Right renal pelvis (tissue), 4 donors: ENCODE measurements at places on chromosomes 1 and 21. TPM values are rescaled to one million over a fixed set of nuclear protein-coding genes. Genes with fewer than 3 reads are reported as not detected.

DNA sequence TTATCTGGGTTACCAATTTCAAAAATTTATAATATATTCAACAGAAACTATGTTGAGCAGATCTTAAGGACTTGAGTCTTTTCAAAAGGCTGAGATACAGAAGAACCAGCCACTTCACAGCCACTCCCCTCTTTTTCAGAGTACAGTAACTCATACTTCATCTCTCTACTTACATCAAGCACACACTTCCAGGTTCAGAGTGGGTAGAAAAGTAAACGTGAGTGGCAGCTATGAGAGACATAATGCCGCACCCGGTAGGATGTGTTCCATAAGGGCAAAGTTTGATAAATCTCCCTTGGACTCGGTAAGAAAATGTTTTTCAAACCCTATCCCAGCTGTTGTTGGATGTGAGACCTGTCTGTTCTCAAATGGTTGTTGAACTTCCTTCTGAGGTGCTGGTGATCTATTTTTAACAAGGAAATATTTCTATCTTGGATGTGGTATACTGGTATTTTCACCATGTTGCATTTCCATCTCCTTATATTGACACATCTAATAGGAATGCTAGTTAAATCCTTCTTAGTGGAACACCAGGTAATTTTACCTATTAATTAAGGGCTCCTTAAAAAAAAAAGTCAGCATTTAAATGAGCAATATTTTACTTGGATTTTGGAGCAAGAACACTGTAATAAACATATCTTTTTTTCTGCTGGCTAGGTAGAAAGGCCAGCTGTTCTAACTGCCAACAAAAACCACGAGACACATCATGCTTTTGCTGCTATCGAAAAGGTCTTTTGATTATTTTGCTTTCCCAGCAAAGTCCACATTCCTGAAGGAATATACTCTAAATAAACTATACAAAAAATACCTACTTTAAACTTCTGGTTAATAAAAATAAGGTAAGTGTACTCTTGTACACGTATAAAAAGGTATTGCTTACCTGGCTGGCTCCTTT, 28.2 kb downstream of the CNN3 start:
- no peak for DNase-seq

DNA sequence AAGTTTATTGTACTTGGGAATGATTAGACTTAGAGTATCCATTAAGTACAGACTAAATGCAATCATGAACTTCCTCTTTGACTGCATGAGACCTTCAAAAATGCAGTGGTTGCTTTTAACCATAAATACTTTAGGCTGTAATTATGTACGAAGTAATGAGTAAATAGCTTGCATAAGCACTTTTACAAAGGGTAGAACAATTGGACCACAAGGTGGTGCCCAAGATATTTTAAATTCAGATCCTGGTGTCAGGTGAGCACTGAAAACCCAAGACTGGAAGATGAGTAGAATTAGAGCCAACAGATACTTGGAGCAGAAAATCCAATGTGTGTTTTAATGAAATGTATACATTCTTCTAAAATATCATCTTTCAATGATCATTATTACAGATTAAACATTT, 43.4 kb upstream of the RHOU start:
- DNase-seq = no peak

Gene AK5
- polyA plus RNA-seq = 4.4 TPM

DNA sequence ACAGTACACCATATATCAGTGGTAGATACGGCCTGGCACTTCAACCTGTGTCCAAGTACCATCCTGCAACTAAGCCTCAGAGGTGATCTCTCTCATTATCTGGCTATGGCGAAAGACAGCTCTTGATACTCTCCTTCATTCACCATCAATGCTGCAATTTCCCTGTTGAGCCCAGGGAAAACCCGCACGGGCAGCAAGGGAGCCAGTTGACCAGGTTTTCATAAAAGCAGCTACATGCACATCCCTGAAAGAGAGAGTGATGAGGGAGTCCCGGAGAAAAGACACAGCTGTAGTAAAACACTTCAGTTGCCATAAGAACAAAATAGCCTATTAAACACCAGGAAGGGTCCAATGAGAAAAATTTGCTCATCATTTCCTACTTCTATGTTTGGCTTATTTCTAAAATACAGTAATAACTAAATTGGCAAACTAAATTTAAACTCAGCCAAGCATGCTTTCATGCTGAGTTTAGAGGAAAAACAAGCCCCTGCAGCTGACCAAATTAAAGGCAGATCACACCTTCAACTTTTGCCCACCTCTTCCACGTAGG, 68.3 kb downstream of the CAPZB start:
- DNase-seq = no peak

GRCh38 chr1:224707843-224708725, 92.0 kb downstream of the CNIH3 start:
- no peak for DNase-seq

GRCh38 chr1:248843687-248844086, 5.7 kb downstream of the ZNF672 start:
- no peak for DNase-seq

Gene SLAMF1
- 0.18 TPM for polyA plus RNA-seq

Gene C1QC
- polyA plus RNA-seq = 10.5 TPM

Gene S100A11
- 362 TPM for polyA plus RNA-seq

Gene PLXNA2
- polyA plus RNA-seq = 12.6 TPM

Gene SPATA21
- polyA plus RNA-seq = not detected

GRCh38 chr1:92488832-92489231, 2.1 kb upstream of the GFI1 start:
- no peak for DNase-seq

Gene OR4F29
- not detected for polyA plus RNA-seq

- no peak for DNase-seq
Observed at GRCh38 chr1:227136210-227136820, 182.0 kb downstream of the CDC42BPA start.

Gene BRINP3
- polyA plus RNA-seq = 4.0 TPM

Gene CR1
- polyA plus RNA-seq = 18.1 TPM

- no peak for DNase-seq
Observed at GRCh38 chr1:193432979-193433587, 246.7 kb upstream of the B3GALT2 start.

Gene ADCY10
- polyA plus RNA-seq = 0.66 TPM

DNA sequence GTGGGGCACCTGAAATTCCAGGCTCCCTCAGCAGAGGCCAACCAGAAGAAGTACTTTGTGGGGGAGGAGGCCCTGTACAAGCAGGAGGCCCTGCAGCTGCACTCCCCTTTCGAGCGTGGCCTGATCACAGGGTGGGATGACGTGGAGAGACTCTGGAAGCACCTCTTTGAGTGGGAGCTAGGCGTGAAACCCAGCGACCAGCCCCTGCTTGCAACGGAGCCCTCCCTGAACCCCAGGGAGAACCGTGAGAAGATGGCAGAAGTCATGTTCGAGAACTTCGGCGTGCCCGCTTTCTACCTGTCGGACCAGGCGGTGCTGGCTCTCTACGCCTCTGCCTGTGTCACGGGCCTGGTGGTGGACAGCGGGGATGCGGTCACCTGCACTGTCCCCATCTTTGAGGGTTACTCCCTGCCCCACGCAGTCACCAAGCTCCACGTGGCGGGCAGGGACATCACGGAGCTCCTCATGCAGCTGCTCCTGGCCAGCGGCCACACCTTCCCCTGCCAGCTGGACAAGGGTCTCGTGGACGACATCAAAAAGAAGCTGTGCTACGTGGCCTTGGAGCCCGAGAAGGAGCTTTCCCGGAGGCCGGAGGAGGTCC, 634 bp downstream of the ACTRT2 start:
- DNase-seq = no peak

Gene S100A1
- 33.4 TPM for polyA plus RNA-seq

DNA sequence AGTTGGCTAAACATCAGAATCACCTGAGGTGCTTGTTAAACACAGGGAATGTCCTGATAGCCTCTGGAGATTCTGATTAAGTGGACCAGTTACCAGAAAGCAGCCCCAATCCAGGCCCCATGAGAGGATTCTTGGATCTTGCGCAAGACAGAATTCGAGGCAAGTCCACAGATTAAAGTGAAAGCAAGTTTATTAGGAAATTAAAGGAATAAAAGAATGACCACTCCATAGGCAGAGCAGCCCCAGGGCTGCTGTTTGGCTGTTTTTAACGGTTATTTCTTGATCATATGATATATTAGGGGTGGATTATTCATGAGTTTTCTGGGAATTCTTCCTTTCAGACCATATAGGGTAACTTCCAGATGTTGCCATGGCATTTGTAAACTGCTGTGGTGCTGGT, 176.2 kb downstream of the ROR1 start:
- no peak for DNase-seq

- DNase-seq = no peak
Observed at GRCh38 chr1:79283451-79283850, 276.9 kb upstream of the ADGRL4 start.

DNA sequence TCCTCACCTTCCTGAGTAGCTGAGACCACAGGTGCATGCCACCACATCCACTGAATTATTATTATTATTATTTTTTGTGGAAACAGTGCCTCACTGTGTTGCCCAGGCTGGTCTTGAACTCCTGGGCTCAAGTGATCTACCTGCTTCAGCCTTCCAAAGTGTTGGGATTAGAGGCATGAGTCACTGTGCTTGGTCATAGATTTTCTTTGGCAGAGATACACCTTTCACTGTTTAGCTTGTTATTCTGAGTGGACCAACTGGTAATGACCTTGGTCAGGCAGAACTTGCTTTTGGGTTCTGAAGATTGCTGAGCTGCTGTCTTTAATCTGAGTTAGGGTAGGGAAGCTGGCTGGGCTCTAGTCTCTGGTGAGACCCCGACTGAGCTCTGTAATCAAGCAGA, 66.8 kb downstream of the DNAH14 start:
- DNase-seq = no peak

Gene LRRC38
- not detected for polyA plus RNA-seq

- DNase-seq = no peak
Observed at GRCh38 chr1:41954533-41954944, 35.8 kb upstream of the HIVEP3 start.

- no peak for DNase-seq
Observed at GRCh38 chr1:246383791-246384190, 123.3 kb downstream of the SMYD3 start.

Gene LCE1A
- polyA plus RNA-seq = not detected

DNA sequence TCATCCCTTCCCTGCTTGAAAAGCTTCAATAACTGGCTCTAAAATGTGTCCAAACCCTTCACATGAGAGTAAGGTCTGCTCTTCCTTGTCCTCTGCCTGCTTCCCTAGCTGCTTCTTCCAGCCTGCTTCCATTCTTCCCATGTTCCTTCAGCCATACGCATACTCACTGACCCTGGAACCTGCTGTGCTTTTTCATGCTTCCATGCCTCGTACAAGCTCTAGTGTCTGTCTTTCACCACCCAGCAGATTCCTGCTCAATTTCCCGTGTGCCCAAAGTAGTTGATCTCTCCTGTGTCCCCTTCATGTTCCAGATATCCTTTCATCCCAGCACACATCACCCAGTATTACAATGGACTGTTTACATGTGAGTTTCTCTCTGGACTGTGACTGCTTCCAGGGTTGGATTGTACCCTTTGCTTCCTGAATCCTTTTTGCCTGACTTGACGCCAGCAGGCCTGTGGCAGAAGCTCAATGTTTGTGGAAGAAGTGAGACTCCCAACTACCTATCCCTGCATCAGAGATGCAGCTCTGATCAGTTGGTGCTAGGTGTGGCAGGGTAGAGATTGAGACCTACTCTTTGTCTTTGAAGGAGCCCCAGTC, 35.9 kb upstream of the RNF19B start:
- no peak for DNase-seq

DNA sequence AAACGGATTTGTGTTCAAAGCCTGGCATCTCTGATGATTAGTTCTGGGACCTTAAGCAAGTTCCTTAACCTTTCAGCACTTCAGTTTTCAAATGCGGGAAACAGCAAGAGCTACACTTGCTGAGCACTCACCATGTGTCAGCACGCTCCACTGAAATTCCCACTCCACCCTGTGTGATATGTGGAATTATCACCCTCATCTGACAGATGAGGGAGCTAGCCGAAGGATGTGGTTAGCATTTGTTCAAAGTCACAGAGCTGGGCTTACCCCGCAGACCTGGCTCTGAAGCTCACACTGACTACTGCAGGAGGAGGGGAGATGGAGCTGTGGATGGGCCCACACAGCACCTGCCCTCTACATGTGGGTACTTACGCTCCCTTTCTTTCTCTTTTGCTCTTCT, 29.1 kb downstream of the IL12RB2 start:
- no peak for DNase-seq

- peak; percentile 40 for DNase-seq
Observed at GRCh38 chr1:7616076-7616832, 154.8 kb upstream of the VAMP3 start.

- no peak for DNase-seq
Observed at GRCh38 chr1:25017436-25018109, 87.5 kb upstream of the RUNX3 start.

- no peak for DNase-seq
Observed at GRCh38 chr21:31072533-31072932, 34.3 kb upstream of the KRTAP19-8 start.

GRCh38 chr1:114272593-114272992, 118.9 kb upstream of the SYT6 start:
- no peak for DNase-seq

DNA sequence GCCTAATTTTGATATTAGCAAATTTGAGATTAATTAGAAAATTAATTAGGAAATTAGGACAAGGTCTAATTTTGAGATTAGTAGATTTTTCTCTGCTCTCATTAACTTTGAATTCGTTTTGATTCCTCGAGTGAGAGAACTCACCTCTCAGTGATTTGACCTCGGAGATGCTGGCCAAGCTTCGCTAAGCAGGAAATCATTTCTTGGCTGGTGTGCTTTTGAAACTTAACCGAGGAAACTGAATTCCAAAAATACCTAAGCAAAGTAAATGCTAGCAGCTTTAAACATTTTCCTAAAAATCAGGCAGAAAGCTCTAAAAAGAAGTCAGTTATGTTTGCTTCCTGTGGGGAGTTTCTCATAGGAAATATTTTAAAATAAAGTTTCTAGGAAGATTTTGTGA, 34.9 kb downstream of the CDC14A start:
- no peak for DNase-seq

- no peak for DNase-seq
Observed at GRCh38 chr1:92599184-92599583, 112.5 kb upstream of the GFI1 start.

GRCh38 chr1:184299406-184299790, 87.4 kb upstream of the C1orf21 start:
- DNase-seq = no peak

Gene CNKSR1
- 10.7 TPM for polyA plus RNA-seq

- no peak for DNase-seq
Observed at GRCh38 chr1:32239337-32239736, 7.7 kb upstream of the FAM167B start.

- no peak for DNase-seq
Observed at GRCh38 chr1:57949168-57949567, 525.3 kb upstream of the DAB1 start.

DNA sequence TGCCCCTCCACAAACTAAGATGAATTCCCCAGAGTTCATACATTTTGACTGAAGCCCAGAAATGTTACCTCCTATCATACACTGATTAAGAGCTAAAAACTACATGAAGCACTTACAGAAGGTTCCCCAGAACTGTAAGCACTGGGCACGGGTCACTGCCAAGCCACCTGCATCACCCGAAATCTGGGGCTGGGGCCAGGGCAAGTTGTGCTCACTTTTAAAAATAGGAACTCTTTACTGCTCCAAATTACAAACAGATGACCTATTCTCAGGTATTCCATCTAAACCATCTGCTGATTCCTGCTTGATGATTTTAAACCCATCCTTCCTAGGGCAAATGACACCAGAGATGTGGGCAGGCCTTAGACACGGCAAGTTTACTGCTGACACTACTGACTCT, 4.8 kb downstream of the SETD4 start:
- no peak for DNase-seq
